ENCODE measurements at places on chromosomes 2 and 18.
A peak's percentile ranks its signal among the peaks of the same experiment; 100 is the strongest.

GRCh38 chr2:152617456-152618192 lies 99.6 kb downstream of the PRPF40A start:
- DNase-seq: no peak

DNA sequence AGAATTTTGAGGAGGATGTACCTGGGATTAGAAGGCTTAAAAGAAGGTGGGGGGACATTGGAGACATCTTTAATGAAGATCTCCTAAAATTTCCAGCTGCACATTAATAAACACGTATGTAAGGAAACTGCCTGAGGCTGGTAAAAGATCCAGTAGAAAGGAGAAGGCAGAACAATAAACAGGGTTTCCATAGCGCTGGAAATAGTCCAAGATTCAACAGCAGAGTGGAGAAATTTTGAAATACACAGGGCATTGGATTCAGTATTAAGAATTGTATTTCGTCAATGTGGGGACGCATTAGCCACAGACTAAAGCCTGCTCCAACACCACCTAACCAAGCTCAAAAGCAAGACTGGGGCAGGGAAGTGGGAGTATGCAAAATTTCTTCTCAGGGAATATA lies 606.9 kb upstream of the NRXN1 start:
- no peak for DNase-seq

GRCh38 chr2:104758199-104758620 lies 95.7 kb upstream of the POU3F3 start:
- no peak for DNase-seq

GRCh38 chr2:35973737-35974132 lies 381.8 kb upstream of the CRIM1 start:
- DNase-seq: no peak

- no peak for DNase-seq
These were observed 11.5 kb downstream of the ITGA6 start for GRCh38 chr2:172438741-172439508.

DNA sequence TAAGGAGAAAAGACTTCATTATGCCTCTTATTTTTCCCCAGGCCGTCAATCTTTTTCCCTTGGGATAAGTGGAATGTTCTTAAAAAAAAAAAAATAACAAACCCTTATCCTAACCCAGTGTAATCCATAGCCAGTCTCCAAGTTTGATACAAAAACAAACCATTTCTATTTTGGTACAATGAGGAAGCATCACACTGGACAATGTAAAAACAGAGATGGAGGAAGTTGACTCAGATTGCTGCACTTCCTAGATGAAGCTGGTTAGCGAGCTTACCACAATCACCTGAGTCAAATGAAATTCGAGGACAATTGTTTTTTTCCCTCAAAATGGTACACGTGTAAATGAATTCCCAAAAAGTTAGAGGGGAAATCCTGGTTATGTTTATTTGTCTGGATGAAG lies 259.7 kb downstream of the TCF4 start:
- peak; percentile 68 for DNase-seq

All from inflammatory macrophage (primary cell).